ENCODE measurements at places on chromosomes 16 and 17. TPM values are rescaled to one million over a fixed set of nuclear protein-coding genes. Genes with fewer than 3 reads are reported as not detected.
A peak's percentile ranks its signal among the peaks of the same experiment; 100 is the strongest.

The TNFRSF17 gene
- total RNA-seq: not detected

The ARL5C gene
- not detected for total RNA-seq

The ABCC11 gene
- 0.41 TPM for total RNA-seq

The PPP1R1B gene
- total RNA-seq: 62.9 TPM

- H3K4me1 ChIP-seq: peaks cover 37% of the 10 kb centered on the region
- no peak for DNase-seq
- no peaks in the 10 kb centered on the region for H3K36me3 ChIP-seq
- no peak overlapping the region for H3K27ac ChIP-seq
- H3K4me3 ChIP-seq: no peak overlapping the region
These were observed 8.2 kb downstream of the CAPN15 start for GRCh38 chr16:535446-536405.

- no peak overlapping the region for H3K27ac ChIP-seq
- no peaks in the 10 kb centered on the region for H3K27me3 ChIP-seq
- no peak for DNase-seq
These were observed 2336.1 kb downstream of the TP53TG3F start for GRCh38 chr16:35795361-35796029.

GRCh38 chr16:1768061-1768766 is 3.1 kb downstream of the NME3 start:
- H3K4me3 ChIP-seq: no peak overlapping the region
- H3K4me1 ChIP-seq: no peaks in the 10 kb centered on the region
- peaks cover 10% of the 10 kb centered on the region for H3K36me3 ChIP-seq
- H3K27me3 ChIP-seq: no peaks in the 10 kb centered on the region
- H3K27ac ChIP-seq: no peak overlapping the region

DNA sequence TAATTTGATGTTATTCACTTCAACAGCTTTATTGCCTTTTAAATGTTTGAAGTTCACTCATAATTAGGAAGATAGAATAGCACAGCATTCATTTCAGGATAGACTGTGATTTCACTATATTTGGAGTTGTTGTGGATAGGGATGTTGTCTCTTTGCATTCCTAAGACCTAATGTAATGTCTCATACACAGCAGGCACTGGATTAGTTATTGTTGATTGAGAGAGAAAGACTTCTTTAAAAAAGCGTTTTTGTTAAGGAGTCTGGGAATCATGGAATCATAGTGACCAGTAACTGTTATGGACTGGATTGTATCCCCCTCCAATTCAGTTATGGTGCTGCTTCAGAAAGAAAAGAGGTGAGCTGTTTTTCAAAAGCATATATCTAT is 122.0 kb downstream of the USP22 start:
- no peaks in the 10 kb centered on the region for H3K4me1 ChIP-seq
- no peak overlapping the region for H3K4me3 ChIP-seq
- H3K27ac ChIP-seq: no peak overlapping the region
- H3K36me3 ChIP-seq: no peaks in the 10 kb centered on the region
- H3K27me3 ChIP-seq: no peaks in the 10 kb centered on the region

DNA sequence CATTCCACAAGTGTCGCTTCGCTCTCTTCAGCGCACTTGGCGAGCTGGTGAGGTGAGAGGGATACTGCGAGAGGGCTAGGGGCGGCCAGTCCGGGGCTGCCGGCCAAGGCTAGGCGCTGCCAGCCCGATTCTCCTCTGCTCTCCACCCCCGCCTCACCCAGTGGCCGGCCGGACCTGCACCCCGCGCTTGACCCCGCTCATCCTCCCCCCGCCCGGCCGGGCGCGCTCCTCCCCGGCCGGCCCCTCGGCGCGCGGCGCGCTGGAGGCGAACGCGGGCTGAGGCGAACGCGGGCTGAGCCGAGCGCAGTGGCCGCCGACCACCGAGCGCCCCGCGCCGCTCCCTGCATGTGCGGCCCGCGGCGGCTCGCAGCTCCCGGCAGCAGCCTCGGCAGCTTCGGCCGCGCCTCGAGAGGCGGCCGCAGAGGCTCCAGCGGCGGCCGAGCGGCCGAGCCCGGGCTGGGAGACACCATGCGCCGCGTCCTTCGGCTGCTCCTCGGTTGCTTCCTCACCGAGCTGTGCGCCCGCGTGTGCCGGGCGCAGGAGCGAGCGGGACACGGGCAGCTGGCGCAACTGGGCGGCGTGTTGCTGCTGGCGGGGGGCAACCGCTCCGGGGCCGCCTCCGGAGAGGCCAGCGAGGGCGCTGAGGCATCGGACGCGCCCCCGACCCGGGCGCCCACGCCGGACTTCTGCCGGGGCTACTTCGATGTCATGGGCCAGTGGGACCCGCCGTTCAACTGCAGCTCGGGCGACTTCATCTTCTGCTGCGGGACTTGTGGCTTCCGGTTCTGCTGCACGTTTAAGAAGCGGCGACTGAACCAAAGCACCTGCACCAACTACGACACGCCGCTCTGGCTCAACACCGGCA is at the start of gene SHISA9:
SHISA9 (plus strand) TSS at position 2 of the 865 bp plus-strand sequence.
- H3K4me3 ChIP-seq: peak within 1 kb of the TSS; percentile 30
- no peak for DNase-seq
- no peaks in the 10 kb centered on the region for H3K27me3 ChIP-seq

- no peak overlapping the region for H3K4me3 ChIP-seq
- H3K36me3 ChIP-seq: no peaks in the 10 kb centered on the region
- no peak overlapping the region for H3K27ac ChIP-seq
These were observed 41.9 kb upstream of the EMP2 start for GRCh38 chr16:10622036-10622921.

All from pancreas (tissue), 10 donors.